Islet precursor cell (in vitro differentiated cells): ENCODE measurements at places on chromosomes 2 and 18.

DNA sequence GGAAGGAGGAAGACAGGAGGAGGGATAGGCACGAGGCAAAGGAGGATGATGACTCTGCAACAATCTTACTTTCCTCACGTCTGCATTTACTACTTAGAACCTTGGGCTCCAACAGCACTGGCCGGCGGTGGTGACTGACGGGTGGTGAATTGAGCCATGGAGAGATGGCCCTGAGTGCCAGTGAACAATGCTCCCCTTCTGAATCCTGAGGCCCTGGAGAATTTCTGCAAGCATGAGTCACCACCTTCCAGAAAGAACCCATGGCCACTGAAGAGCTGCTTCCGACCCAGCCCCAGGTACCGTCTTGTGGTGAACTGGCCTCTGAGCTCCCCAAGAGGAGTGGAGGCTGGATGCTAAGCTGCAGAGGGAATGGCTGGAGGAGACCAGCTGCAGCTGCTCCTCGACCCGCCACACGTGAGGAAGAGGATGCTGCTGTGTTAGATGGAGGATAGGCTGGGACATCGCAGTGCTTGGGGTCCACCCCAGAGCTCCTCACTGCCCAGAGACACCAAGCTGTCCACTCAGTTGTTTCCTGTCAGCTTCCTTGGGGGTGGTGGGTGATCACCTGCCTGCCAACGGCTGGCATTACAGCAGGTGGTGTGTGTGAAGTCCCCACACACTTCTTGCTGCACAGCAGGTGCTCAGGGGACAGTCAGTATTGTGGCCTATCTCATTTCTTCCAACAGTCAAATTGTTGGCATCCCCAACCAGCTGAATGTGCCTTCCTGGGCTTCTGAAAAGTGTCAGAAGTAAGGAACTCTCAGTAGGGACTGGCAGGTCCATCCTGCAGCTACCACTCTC lies 186.5 kb upstream of the ID2 start:
- peak; percentile 76 for DNase-seq

GRCh38 chr2:88036182-88036581 lies 19.4 kb downstream of the KRCC1 start:
- no peak for DNase-seq

GRCh38 chr2:60958361-60958760 lies 59.2 kb upstream of the PEX13 start:
- no peak for DNase-seq

GRCh38 chr2:228675091-228675490 lies 493.6 kb upstream of the SPHKAP start:
- no peak for DNase-seq

DNA sequence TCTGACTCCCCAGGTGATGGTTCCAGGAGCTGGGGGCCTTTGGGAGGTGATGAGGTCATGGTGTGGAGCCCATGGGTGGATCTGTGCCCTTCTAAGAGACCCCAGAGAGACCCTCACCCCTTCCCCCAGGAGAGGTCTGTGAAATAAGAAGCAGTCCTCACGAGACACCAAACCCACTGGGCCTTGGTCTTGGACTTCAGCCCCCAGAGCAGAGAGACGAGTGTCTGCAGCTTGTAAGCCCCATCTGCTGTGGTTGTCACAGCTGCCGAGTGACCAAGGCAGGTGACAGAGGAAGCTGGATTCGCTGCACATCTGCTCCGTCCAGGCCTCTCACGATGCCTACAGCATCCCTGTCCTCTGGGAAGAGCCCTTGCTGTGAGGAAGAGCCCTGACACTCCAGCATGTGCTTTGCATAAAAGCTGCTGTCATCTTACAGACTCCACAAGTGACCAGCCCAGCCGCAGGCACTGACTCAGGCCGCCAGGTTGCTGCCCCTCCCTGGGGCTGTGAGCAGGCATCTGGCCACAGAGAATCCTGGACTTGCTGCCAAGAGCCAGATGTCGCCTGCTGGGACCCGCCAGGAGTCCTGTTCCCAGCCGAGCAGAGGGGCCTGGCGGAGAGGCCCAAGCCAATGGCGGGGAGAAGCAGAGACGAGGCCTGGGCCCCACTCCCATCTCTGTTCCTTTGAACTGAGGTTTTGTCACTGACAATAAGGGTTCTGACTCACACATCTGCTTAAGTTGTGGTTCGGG lies 150.8 kb downstream of the PXDN start:
- DNase-seq, result peak; percentile 100

DNA sequence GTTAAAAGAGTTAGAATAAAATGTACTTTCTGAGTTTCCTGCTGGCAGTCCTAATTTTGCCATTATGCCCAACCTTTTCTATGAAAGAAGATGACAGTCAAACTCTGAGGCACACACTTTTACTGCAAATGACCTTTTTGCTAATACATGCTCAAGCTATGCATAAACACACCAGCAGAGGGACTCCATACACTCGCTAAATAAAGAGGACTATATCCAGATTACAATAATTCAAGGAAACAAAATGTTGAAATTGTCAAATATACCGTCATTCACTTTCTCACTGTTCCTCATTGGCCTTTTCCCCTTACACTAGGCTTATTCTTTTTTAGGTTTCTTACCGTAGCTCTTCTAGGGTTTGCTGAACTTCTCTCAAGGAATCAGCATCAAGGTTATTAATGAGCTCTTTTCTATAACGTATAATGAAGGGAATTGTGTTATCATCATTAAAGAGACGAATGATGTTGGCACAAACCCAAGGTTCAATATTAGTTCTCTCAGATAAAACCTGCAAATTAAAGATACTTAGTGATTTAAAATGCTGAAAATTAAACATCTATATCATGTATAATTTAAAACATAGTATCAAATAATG lies 25.7 kb downstream of the SRBD1 start:
- no peak for DNase-seq
